Skeletal muscle cell (primary cell): ENCODE measurements at places on chromosomes 2 and 18.

- DNase-seq: peak; percentile 71
Observed at GRCh38 chr18:47175898-47176575, at the start of gene IER3IP1. TSS of gene IER3IP1 (minus strand) at chr18:47176364. CDS start at chr18:47176277, 87 bp downstream.

DNA sequence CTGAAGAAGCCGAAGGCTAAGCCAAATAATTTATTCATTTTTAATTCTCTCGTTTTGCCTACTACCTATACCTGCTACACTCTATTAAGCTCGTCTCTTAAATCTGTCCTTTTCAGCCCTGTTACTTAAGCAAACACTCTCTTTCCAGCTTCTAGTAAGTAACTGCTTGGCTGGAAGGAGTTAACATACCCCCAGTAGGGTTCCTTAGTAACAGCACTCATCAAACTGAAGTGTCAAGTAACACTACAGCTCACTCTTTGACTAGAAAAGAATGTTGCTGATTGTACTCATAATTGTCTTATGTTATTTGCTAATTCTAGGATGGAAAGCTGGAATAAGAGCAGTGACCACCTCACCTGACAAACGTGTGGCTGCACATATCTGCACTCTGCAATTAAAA, 120.0 kb upstream of the SCN7A start:
- DNase-seq: no peak

DNA sequence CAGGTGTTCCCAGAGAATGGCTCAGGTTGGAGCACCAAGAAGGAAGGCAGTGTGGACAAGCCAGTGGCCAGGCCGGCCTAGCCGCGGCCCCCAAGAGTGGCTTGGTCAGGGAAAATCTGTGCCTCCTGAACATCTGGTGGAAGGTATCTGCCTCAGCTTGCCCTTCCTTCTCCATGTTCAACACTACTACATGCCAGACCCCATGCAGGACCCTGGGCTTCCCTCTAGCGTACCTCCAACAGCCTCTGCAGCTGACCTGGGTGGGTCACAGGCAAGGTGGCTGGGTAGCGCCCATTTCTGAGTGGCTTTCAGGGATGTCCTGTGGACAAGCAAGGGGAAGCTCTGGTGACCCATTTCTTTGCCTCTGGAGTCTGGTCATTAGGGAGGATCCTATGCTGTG, 7.7 kb downstream of the WNT10A start:
- no peak for DNase-seq

- DNase-seq: no peak
Observed at GRCh38 chr2:241842620-241843211, 16.0 kb downstream of the PDCD1 start.

GRCh38 chr2:58221909-58222308, 19.2 kb downstream of the FANCL start:
- DNase-seq: no peak

GRCh38 chr2:189446780-189447179, 5.5 kb downstream of the WDR75 start:
- no peak for DNase-seq

GRCh38 chr18:48923746-48924629, 26.8 kb downstream of the SMAD7 start:
- peak; percentile 47 for DNase-seq

GRCh38 chr18:24048261-24048660, 33.7 kb downstream of the TTC39C start:
- DNase-seq: no peak

DNA sequence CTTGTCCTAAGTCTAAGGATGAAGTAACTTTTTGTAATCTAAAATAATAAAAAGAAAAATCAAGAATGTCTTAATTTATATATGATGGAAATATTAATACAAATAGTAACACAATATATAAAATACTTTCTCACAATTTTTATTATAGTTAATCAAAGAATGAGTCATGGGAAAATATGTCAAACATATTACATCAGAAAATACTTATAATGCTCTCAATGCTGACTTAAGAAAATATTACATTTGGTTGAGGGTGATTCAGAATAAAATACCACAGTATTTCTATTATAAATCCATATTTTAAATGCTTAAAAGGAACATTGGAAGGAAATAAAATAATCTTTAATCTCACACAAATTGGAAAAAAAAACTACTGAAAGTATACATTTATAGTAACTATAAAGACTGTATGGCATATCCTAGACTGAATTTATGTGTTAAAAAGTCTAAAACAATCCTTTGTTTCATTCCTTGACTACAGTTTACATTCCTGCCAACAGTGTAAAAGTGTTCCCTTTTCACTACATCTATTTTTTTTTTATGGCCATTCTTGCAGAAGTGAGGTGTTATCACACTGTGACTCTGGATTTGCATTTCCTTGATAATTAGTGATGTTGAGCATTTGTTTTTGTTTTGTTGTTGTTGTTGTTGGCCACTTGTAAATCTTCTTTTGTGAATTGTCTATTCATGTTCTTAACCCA, 1573.5 kb upstream of the ACVR2A start:
- DNase-seq: no peak

DNA sequence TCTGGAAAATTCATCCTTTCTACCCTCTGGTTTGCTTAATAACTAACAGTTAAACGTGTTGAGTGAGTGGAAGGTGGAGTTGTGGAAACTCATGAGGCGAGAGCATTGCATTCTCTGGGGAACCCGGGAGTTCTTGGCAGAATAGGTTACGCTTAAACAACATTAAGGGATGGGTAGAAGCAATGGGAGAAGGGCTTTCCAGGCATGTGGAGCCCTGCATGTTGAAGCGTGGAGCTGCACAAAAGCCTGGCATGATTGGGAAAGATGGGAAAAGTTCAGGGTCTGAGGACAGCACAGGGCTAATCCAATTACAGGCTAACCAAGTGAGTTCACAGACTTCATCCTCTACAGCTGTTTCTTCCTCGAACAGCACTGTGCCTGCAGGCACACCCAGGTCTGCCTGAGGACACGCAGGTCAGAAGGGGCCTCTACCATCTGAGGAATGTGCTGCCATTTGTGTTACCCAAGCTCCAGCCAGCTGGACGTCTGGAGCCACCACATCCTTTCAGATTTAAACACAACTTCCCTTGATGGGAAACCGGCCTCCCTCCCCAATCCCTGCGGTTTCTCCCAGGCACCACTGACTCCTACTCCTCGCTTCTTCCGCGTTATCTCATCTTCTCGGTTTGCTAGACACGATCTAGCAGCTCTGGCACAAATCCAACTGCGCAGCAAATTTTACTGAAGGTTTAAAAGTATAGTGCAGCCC, 164.2 kb downstream of the ANTXR1 start:
- DNase-seq: peak; percentile 92

- no peak for DNase-seq
Observed at GRCh38 chr18:6718267-6718666, 11.2 kb upstream of the ARHGAP28 start.

DNA sequence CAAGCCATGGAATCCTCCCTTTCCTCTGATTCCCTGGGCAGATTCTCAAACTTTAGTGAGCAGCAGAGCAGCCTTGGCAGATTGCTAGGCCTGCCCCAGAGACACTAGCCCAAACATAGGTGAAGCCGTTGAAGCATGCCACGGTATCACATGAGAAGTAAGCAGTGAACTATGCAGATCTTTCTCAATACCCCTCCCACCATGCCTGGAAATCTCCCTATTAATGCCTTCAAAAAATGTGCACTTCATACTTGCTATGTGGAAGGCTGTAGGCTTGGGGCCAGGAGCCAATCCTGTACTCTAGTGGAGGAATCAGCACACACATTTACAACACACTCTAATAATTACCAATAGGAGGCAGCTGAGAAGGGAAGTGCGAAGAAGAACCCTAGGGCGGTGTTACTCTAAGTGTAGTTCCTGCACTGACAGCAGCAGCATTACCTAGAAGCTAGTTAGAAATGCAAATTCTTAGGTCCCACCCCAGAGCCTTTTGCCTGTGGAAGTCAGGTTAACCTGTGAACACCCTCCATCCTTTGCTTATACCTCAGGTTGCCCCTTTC, 305.1 kb upstream of the SPRED2 start:
- DNase-seq: no peak

GRCh38 chr2:217827430-217828201, 175.2 kb downstream of the TNS1 start:
- DNase-seq: no peak

DNA sequence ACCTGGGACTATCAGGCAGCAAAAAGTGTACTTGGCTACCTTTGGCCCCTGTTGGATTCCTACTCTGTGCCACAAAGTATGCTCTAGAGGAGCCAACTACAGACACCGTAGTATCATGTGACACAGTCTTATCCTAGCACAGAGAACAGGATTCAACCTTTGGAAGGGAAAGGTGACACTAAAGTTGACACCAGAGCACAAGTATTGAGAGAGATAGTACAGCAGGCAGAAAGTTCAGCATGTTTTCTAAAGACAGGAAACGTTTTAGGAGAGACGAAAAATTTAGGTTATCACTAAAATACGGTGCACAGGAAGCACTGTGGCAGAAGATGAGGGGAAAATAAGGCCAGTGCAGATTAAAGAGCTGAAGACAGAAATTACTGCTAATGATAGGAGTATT, 18.6 kb downstream of the SMAD2 start:
- no peak for DNase-seq

DNA sequence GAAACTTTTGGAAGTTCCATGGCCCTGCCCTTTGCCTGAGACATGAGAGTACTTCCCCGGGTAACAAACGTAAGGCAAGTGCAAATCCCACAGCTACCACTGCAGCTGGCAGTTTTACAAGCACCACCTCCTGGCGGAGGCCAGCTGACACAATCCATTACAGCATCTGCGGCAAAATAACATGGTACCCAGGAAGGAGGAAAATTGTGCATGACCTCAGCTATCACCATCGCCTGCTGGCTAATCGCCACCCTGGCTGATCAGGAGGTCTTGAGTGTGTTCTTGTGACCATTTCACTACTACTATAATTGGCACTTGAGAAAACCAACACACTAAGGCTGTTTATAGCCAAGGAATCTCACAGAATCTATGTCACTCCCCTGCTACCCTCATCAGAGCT, 71.7 kb upstream of the SERPINE2 start:
- DNase-seq: no peak

DNA sequence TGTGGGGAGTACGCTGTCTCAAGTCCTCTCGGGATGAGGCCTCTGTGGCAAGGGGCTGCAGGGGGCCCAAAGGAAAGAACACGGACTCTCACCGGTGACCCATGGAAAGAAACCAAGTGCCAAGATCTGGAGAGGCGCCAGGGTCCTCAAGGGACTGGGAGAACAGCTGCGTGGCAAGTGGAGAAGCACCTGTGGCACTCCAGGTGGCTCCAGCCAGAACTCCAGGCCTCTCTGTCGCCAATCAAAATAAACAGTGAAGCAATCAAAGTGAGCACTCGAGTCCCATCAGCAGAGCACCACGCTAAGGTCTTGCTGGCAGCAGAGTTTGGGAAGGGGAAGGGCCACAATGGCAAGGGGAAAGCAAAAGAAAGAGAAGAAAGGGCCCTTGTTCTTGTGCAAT, 54.7 kb downstream of the BCL2 start:
- DNase-seq: no peak

- DNase-seq: peak; percentile 99
Observed at GRCh38 chr2:12819103-12819475, 102.4 kb downstream of the TRIB2 start.
